ENCODE measurements at places on chromosomes 4 and X.

DNA sequence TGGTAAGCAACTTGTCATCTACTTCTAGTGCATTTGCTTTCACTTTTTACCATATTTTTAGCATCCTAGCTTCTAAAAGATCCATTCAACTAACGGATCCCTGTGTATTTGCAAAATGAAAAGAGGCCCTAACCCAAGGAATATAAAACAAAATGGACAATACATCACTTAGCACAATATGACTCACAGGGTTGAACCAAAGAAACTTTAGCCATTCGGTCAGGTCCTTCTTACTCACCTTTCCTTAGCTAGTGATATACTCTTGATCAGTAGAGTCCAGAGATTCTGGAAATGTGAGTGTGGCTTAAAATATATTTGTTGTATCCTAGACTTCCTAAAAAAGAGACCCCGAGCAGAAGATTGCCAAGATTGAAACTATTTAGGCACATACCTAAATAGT lies 19.5 kb downstream of the TMPRSS11E start:
- no peak for DNase-seq

DNA sequence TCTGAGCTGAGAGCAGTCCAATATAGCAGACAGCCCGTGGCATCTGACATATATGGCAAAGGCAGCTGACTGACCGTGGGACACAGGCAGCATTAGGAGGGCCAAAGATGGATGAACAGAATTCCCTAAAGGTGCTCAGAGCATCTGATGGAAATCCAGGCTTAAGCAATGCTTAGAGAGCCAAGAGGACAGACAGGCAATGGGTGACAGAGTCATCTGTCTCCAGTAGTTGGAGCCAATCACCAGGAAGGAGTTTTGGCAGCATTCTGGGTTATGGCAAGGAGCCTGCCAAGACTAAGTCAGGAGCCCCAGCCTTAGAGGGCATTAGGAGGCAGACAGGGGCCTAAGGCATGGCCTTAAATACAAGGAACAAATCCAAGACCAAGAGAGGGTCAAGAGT lies 153.3 kb upstream of the USP9X start:
- no peak for DNase-seq

DNA sequence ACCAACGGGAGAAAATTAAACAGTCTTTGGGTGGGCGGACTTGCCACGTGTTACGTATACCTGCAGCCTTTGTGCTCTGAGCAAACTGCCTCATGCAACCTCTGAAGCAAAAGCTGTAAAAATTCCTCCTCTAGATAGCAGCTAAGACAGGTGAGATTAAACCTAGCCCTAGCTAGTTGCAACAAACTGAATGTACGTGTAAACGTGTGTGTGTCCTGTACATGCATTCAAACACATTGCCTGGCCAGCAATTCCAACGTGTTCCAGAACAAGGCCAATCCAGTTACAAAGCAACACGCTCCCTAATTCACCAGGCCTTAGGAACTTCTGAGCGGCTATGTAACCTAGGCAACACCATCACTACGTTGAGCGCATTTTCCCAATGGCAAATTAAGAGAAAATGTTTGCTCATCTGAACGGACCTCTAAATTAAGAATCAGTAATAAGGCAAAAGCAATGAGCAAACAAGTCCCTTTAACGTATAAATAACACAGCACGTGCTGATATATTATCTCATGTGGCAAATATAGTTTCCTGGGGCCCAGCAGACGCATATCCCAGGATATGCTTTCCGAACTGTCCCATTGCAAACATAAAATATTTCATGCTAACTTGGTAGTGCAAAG lies 792 bp downstream of the PPID start:
- no peak for DNase-seq

DNA sequence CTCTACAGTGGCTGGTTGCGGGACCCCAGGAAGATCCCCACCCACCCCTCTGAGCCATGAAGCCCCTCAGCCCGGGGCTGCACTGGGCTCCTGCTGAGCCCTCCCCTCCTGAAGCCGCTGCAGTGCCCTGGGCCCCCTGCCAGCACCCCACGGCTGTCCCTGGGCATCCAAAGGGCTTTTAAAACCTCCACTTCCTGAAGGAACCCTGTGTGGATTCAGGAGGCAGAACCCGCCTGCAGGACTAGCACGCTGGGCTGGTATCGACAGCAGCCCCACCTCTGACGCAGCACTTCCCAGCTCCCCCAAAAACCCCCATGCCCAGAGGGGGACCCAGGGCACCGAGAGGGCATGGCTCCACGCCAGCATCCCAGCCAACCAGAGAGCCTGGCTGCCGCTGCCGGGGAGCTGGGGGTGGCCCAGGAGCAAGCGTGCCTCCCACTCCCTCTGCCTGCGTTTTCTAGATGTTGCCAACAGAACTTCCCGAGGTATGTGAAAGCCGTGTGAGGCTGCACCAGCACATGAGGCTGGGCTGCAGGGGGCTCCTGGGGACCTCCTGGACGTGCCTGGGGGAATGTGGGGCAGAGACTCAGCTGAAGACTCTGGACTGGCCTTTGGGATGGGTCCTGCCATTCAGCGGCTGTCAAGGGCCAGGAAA lies 6.3 kb downstream of the MXD4 start:
- no peak for DNase-seq

- no peak for DNase-seq
These were observed 18.7 kb downstream of the RNF4 start for GRCh38 chr4:2487632-2488031.

GRCh38 chr4:77992581-77992980 lies 64.5 kb upstream of the FRAS1 start:
- no peak for DNase-seq

- no peak for DNase-seq
These were observed 7.0 kb upstream of the FRYL start for GRCh38 chr4:48787056-48787455.

- no peak for DNase-seq
These were observed 70.6 kb upstream of the PSAPL1 start for GRCh38 chr4:7505116-7505900.

- DNase-seq, result no peak
These were observed 15.4 kb downstream of the AFP start for GRCh38 chr4:73451404-73451803.

DNA sequence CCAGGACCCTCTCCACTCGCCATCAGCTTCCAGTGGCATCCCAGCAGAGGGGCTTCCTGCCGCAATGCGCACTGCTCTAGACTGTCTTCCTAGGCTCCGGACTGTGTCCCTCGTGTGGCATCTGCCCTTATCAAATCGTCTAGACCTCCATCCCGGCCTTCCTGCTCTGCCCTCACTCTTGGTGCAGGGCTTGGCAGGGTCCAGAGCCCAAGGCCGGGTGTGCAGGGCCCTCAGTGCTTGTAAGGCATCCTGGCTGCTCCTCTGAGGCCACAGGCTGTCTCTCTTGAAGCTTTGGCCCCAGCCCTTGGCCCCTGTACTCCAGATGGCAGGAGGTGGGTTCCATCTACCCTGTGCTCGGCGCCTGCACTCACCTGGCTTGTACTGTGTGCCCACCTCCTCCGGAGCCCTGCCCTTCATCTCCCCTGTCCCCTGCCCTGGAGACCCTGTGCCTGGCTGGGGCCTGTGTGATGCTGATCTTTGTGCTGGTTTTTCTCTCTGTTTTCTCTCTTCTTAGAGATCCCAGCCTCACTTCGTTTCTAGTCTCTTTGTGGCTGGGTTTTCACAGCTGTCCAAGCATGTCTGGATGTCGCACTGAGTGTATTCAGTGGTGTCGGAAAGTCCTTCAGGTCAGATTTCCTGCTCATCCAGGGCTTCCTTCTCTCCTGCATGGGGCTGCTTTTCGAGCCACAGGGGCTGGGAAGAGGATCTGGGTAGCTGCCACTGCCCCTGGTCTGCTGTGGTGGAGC lies 3.7 kb upstream of the TREX2 start:
- DNase-seq, result no peak

DNA sequence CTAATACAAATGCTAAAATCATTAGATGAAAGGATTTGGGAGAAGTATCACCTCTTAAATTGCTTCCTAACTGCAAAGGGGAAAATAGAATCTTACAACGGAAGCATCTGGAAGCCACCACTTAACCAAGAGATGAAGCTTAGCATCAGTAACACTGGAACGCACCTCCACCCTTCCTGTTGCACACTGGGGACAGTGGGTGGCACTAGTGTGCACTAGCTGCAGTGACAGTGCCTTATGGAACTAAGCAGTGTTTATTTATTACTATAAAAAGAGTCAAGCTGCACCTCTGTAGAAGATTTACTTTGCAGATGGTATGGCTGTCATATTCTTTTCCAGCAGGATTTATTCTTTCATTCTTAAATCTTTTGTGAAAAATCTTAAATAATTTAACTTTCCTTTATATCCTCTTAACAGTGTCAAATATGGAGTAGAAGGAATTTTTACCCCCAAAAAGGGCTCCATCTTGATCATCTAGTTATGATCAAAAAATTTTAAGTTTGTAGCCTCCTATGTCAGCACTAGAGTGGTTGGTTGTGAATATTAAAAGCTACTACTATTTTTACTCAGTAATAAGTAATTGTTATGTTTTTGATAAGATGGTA lies 76.7 kb downstream of the SCD5 start:
- no peak for DNase-seq

DNA sequence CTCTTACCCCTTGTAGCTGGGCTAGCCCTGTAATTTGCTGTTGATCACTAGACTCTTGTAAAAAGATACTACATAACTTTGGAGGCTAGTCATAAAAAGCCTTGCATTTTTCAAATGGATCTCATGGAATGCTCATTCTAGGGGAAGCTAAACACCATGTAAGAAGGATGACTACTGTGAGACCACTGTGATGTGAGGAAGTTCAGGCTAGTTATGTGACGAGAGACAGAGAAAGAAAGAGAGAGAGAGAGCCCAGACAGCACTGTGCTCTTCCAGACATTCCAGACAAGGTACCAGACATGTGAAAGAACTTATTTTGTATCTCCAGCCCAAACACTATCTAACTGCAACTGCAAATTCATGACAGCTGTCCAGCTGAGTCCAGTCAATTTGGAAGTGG lies 404.6 kb upstream of the PITX2 start:
- peak; percentile 94 for DNase-seq
